Activated T-helper 17 cell treated with anti-CD3 and anti-CD28 coated beads, Interleukin-2, amount 50 U/mL, for 72 hours (primary cell): ENCODE measurements at places on chromosomes 2 and 18.

GRCh38 chr2:118056165-118056534 is 32.1 kb upstream of the INSIG2 start:
- no peak for ATAC-seq

- no peak for ATAC-seq
Measured at GRCh38 chr2:73564986-73565385, 77.2 kb downstream of the NAT8 start.

DNA sequence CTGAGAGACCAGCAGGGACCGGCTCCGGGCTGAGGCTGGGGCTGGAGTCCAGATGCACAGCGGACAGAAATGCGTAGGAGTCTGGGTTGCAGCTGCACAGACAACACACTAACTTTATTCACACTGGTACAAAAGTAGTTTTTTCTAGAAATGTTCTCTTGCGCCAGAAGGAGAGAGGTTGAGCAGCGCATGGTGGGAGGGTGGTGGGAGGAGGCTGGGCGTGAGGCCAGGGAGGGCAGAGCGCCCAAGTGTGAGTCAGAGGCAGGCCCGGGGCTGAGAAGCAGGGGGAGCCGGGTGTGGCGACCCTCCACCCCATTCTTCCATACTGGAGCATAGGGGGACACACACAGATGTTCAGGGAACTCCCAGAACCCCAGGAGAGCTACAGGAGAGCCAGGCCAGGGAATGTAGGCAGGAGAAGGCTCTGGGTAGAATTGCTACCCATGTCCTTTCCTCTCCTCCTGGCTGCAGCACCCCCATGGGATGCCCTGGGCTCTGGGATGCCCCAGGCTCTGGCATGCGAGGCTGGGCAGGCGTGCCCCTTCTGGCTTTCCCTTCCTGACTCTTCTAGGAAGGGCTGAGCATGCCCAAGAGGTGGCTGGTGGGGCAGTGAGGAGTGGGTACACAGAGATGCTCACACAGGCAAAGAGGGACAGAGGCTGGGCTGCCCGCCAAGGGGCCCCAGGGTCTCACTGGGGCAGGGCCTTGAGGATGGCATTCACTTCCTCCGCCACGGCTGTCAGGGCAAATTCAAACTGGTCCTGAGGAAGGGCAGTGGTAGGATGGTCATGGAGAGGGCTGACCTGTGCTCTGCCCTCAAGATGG is 10.6 kb downstream of the DNAJB2 start:
- no peak for ATAC-seq

GRCh38 chr18:9913526-9914333 is at the start of gene VAPA:
VAPA (plus strand) TSS chr18:9914016; CDS start chr18:9914257, 241 bp downstream.
- ATAC-seq, result peak; percentile 84

DNA sequence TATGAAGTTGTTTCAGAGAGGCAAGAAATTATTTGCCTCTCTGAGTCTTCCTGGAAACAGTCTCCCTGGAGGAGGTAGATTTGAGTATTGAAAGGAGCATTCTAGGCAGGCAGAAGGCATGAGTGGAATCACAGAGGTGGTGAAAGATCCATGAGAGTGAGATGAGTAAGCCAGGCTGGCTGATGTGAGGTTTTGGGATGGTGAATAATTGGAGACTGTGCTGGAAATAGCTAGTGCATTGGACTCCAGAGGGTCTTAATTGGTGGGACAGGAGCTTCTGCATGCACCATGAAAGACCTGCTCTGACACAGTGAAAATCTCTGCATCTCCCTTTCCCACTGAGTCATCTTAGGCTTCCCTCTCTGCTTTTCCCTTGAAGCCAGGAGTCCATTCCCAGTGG is 46.3 kb downstream of the CDC42EP3 start:
- ATAC-seq, result no peak

DNA sequence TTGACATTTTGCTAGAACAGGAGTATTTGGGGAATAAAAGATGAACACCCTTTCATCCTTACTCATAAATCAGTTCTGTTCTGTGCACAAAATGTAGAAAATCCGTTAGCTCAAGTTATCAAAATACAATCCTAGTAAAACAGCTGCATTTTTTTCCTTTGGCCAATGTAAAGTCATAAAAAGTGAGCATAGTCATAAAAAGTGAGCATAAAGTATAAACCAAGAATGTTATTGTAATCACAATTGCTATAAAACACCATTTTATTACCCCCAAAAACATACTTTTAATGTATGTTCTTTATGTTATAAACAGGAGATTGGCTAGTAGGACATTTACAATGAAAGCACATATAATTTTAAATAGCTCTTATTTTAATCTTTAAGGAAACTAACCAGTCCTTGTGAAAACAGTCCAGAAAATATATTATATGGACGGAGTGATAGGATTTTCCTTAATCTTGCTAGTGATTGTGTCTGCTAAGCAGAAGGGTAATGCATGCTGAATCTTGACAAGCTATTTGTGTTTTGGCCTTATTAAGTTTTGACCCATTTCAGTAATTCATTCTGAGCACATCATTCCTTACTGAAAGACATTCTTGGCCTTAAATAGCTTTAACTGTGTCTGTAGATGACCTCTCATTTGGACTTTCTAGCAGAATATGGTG is 891.8 kb downstream of the DSC3 start:
- ATAC-seq, result no peak

DNA sequence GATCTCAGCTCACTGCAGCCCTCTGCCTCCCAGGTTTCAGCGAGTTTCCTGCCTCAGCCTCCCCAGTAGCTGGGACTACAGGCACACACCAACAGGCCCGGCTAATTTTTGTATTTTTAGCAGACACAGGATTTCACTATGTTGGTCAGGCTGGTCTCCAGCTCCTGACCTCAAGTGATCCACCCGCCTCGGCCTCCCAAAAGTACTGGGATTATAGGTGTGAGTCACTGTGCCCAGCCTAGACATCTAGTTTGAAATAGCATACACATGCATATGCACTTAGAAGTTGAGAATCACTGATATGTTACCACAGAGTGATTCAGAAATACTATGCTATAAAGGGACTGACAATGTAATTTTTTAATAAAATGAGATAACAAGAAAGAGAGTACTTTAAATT is 69.8 kb upstream of the CDKL4 start:
- no peak for ATAC-seq

DNA sequence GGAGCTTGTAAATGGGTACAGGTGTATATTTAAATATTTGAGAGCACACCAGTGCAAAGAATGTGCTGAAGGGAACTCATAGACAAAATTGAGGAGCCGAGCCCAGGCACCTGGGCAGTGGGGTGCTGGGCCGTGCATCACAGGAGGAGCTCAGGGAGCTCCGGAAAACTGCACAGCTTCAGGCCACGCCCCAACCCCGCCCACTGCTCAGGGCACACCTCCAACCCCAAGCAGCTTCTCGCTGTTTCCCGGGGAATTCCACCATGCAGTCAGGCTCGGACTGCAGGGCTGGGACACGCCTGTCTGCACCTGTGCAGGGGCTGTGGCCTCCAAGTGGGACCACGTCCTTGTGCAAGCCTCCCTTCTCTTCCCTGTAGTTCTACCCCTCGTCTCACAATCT is 243.0 kb downstream of the HDAC4 start:
- ATAC-seq, result no peak

GRCh38 chr18:77115192-77115953 is 17.2 kb downstream of the MBP start:
- ATAC-seq, result no peak

DNA sequence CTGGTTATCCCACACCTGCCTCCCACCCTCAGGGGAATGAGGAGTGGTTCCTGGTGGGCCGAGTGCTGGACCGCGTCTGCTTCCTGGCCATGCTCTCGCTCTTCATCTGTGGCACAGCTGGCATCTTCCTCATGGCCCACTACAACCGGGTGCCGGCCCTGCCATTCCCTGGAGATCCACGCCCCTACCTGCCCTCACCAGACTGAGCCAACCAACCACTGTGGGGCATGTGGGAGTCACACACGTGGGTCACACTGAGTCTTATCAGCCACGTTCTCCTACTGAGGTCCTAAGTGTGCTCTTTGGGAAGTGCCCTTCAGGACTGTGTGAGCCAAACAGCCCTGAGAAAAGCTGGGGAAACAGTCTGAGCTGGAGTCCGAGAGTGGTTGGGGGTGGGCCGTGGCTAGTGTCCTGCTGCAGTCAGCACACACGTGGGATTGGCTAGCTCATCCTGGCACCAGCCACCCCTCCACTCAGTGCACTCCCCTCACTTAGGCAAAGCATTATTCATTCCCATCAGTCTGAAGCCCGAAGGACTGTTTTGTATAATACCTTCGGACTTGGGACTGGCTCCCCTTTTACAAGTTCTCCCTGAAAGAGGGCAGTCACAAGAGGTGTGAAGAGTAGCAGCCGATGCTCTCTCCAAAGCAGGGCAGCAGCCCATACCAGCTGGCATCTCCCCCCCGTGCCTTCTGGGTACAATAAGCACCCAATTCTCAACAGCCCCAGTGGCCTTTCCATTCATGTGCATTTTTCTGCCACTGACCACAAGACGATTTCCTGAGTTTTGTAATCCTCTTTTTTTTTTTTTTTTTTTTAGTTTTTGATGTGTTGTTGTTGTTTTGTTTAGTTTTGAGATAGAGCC is 4.6 kb downstream of the TIGD1 start:
- ATAC-seq, result no peak
